NCI-H1436 (cell line): ENCODE measurements at places on chromosomes 5 and 9.
A peak's percentile ranks its signal among the peaks of the same experiment; 100 is the strongest.

- no peak for DNase-seq
Observed at GRCh38 chr5:138967791-138968448, 92.8 kb upstream of the LRRTM2 start.

GRCh38 chr9:86946201-86947145 is 833 bp downstream of the GAS1 start:
- peak; percentile 36 for DNase-seq

GRCh38 chr5:159341906-159342310 is 11.6 kb upstream of the IL12B start:
- no peak for DNase-seq

DNA sequence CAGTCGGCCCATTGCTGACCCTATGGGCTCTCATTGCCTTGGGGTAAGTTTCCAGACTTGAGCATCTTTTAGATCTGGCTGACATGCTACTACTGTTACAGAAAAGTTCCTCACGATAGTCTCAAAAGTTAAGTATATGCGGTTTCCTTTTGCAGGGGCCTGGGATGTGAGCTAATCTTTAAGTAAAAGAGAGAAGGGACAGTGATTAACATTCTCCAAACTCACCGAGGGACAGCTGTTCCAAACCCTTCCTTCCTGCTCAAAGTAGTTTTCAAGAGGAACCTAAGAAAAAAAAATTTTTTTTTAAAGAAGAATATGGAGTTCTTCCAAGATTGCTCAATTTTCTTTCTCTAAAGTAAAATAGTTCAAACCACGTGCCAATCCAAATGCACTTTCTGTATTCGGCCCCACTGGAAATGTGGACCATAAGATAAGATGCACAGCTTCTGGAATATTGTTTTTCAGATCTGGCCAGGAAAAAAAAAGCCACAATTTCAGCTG is 168.0 kb upstream of the SPRY4 start:
- no peak for DNase-seq

- no peak for DNase-seq
Observed at GRCh38 chr9:69674716-69675438, 2.7 kb upstream of the APBA1 start.

GRCh38 chr5:166865206-166865605 is 1426.2 kb upstream of the WWC1 start:
- no peak for DNase-seq

DNA sequence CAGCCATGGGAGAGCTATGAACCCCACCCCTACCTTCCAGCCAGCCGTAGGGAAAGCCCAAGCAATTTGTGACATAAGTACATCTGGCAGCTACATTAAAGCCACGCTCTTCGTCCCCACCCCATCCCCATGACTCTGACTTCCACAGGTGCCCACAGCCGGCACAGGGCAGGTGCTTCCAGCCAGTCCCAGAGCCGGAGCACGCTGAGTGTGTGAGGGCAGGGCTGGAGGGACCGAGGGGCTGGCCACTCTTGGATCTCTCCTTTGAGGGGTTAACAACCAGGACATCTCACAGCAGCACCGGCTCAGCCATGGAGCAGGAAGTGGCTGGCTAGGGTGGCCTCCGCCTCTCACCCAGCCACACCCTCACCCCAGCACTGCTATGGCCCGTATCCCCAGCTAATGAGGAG is 2.4 kb upstream of the FAM78A start:
- no peak for DNase-seq

- DNase-seq, result no peak
Observed at GRCh38 chr5:122073864-122074263, 4.2 kb downstream of the LOX start.

DNA sequence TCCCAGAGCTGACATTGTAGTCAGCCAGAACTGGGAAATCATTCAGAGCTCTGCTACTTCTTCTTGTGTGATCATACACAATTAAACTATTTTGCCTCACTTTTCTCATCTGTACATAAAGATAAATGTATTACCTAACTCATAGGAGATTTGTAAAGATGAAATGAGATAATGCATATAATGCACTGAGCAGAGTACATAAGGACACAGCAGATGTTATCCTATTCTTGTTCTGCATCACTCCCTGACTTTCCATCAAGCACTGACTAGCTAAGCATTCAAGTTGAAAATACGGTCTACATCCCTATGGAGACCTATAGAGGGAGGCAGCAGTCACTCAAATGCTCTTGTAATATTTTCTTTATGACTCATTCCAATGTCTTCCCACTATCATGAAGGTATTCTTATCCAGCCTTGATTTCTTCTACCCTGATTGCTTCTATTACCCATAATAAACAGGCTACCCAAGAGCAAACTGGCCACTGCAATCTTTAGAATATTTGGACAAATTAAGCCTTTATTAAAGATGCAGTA is 16.3 kb upstream of the PRR16 start:
- no peak for DNase-seq

DNA sequence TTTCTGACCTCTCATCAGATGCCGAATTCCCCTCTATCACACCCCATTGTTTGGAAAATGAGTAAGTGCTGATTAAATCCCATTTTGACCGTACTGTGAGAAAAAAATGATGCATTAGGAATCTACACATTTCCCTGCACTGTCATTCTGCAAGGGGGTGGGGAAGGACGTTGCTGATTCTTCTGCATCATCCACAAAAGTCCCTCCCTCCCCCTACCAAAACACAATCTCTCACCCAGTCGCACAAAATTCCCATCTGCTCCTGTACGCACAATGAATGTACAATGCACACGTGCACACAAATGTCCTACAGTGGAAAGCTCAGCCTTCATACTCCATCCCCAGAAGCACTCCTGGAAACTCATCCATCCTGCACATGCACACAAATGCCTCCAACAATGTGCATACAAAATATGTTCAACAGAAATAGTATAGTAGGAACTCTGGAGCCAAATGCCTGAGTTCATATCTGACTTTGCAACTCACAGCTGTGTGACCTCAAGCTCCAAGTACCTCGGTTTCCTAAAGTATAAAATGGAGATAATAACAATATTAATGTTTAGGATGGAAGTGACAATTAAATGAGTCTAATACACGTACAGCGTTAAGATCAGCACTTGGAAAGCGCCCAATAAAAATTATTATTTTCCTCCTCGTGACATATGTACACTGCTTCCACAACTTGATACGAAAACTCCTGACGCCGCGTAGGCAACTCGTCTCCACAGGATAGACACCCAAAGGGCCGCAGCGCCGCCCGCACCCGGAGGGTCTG is 809 bp downstream of the TNIP1 start:
- DNase-seq, result no peak

DNA sequence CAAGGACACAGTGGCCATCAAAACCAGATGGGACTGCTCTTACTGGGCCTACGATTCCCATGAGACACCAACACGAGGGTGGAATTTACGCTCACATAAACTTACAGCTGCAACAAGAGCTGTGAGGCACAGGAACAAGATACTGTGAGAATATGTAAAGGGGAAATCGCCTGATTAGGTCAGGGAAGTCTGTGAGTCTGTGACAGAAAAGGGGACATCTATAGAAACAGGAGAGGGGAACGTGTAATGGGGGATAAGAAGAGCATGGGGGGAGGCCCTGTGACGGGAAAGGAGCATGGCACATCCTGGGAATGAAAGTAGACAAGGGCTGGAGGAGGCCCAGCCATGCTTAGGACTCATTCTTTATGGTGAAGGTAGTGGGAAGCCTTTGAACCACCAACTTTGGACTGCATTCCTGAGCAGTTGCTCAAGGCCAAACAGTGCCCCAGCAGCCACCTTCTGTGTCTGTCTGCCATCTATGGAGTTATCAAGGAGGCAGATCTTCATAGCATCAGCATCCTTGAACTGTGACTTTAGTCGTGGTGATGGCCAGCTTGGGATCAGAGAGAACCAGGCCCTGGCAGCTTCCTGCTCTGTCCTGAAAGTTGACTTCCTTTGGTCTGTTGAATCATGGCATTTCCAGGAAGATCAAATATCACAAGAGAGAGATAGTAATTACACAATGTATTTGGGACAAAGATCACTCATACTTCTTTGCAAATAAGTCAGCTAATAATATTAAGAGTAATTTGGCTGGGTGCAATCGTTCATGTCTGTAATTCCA is 87.9 kb upstream of the FAM169A start:
- DNase-seq, result no peak

DNA sequence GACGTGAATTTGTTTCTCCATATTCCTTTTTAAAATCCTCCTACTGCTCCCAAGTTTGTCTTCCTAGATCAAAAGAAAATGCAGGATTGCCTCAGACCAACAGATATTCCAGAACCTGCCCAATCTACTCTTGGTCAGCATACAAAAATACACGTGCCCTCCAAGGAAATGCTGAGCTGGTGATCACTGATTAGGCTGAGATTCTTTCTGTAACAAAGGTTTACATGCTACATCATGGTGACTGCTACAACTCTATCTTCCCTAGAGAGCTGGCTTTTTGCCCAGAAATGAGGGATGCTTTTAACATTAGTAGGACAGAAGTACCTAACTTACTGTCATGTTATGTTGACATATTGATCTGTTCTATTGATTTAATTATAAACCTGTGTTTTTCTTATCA is 35.5 kb downstream of the OR2Y1 start:
- DNase-seq, result no peak

DNA sequence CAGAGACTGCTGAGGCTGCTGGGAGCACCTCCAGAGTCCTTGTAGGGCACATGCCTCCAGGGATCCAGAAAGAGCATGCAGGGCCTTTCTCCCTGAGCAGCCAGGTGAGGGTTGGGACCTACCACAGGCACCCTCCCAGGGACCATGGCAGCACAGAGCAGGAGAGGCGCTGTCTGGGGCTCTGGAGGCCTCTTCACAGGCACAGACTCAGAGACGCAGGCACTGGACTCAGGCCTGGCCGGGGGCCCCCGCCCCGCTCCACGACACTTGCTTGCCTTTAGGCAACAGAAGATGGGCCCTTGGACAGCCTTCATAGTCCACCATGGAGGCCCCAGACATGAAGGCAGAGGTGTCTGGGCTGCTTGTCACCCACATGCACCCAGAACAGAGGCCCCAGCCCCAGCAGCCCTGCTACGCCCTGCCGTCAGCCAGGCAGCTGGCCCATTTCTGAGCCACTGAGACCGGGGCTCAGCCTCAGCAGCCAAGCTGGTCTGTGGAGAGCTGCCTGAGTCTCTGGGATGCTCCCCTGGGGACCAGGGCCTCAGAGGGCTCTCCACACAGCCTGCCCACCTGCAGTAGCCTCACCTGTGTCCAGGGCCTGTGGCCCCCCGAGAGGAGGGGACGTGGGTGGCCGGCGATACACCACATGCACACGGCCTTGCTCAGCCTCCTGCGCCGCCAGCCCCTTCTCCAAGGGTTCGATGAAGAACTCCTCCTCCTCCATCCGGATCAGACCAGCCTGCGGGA is 72.8 kb downstream of the ADAMTS2 start:
- no peak for DNase-seq

DNA sequence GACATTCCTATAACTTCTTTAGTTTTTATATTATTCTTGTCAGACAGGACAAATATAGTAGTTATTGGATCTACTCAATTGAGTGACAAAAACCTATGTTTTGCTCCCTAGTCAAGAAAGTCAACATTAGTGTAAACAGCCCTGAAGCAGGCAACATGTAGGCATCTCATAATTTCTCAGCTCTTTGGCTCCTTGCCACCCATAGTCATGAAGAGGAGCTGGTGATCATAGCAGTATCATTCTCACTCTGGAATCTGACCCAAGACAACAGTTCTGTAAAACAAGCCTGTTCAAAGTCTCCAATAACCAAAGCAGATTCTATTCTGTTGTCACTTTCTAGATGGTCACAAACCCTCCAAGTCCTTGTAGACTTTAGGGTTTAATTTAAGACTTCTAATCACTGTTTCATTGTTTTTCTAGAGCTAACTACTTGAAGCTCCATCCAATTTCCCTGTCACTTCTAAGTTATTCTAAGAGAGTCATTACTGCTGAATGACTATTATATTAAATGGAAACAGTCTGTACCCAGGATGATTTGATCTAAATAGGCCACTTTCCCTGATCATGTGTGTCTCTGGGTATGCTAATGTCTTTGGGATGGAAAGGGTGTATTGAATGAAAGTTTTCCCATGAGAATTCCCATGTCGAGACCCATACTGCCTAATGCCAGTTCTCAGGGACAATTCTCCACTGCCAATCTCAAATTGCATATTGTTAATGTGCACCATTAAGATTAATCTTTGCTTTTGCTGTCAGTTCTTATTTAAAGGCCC is 533.3 kb downstream of the ACTL7B start:
- peak; percentile 13 for DNase-seq

GRCh38 chr5:58121391-58121790 is 338.5 kb downstream of the PLK2 start:
- no peak for DNase-seq

DNA sequence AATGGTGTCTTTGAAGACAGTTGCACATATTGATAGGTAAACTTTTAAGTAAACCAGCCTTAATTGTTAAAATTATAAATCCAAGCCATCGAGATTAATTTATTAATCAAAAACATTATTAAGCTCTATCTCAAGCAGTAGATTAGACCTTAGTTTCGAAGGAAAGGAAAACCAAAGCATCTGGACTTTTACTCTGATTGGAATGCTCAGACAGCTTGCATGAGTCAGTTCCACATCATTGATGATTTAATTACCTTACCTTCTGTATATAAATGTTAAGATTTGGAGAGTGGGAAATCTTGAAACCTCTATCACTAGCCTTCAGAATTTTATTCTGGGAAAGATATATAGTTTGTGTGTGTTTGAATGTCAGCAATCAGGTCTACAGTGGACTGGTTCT is 23.9 kb downstream of the DCP2 start:
- no peak for DNase-seq

DNA sequence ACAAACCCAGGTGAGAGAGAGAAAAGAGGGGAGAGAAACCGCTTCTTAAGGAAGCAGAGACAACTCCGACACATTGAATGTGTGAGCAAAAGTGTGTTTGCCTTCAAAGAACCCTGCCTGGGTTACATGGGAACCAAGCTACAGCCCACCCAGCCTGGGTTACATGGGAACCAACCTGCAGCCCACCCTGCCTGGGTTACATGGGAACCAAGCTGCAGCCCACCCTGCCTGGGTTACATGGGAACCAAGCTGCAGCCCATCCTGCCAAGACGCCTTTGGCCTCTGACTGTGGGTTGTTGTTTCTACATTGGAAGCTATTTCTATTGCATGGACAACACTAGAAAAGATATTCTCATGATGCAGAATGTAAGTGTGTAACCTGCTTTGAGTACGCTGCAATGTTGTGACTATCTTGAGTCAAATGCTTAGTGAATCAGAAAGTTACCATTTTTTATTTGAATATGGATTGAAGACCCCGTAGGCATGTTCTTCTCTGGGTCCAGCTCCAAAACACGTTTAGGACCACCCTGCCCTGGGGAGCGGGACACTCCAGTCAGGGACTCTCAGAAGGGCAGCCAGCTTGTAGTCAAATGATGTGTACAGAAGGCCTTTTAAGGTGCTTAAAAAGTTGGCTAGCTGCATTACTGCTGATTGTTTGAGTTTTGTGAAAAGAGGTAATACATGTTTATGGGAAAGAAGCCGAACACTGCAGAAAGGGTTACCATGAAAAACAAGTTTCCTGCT is 39.1 kb upstream of the UNC5A start:
- no peak for DNase-seq

DNA sequence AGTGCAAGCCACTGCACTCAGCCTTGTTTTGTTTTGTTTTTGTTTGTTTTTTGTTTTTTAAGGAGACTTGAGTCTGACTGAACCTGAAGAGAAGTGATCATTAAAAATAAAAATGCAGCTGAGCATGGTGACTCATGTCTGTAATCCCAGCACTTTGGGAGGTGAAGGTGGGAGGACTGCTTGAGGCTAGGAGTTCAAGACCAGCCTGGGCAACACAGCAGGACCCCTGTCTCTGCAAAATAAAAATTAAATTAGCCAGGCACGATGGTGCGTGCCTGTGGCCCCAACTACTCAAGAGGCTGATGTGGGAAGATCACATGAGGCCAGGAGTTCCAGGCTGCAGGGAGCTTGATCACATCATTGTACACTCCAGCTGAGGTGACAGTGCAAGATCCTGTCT is 6.2 kb downstream of the SLC1A1 start:
- no peak for DNase-seq
